Activated T-cell treated with anti-CD3 and anti-CD28 coated beads, Interleukin-2, amount 50 U/mL, for 48 hours (primary cell): ENCODE measurements at places on chromosomes 13 and 19.

- DNase-seq, result peak; percentile 61
Measured at GRCh38 chr13:20160306-20161274, at the start of gene GJA3. Gene GJA3 (minus strand): TSS chr13:20161052. CDS start chr13:20143288, 17,764 bp downstream.

- DNase-seq, result no peak
Measured at GRCh38 chr19:46080561-46080960, 39.8 kb upstream of the IGFL4 start.

GRCh38 chr13:97142452-97142851 is 79.7 kb upstream of the MBNL2 start:
- no peak for DNase-seq

GRCh38 chr19:46497773-46498172 is 2.1 kb upstream of the PNMA8B start:
- no peak for DNase-seq

DNA sequence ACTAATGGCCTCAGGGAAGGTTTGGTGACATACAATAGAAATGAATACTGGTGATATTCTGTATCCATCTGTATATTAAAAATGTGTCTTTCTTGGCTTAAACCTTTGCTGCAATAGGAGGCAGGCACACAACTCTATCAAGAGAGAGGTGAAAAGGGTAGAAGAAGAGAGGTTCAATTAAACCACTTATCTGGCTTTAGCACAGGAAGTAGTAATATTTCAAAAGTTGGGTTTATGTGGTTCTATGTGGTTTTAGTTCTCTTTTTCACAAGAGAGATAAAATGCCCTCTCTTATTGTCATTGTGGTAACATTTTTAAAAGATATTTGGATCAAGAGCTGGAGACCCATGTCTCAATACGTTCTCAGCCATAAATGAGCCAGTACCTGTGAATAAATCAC is 146.2 kb upstream of the FNDC3A start:
- no peak for DNase-seq

- no peak for DNase-seq
Measured at GRCh38 chr13:113405481-113406300, 41.8 kb upstream of the GRTP1 start.

DNA sequence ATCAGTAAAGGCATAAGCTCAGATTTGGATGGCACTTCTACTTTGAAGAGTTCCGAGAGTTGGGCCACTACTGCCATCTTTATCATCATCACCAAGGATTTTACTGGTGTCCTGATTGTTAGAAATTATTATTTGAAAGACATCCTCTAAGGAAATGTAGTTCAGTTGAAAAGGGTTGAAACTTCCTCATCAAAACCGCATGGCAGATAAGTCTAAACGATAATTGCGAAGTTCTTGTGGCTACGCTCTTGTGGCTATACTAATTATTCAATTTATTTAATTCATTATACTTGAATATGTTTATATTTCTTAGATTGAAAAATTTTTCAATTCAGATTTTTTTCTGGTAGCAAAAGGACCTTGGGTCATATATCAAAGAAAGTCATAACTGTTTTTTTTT is 22.4 kb downstream of the TNFRSF19 start:
- no peak for DNase-seq

DNA sequence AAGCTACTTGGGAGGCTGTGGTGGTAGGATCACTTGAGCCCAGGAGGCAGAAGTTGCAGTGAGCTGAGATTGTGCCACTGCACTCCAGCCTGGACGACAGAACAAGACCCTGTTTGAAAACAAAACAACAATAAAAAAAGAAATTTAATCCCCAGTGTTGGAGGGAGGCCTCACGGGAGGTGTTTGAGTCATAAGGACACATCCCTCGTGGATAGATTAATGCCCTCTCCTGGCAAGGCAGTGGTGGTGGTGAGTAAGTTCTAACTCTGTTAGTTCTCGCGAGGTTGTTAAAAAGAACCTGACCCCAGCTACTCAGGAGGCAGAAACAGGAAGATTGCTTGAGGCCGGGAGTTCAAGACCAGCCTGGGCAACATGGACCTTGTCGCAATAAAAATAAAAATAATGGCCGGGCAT is 27.6 kb upstream of the SIN3B start:
- DNase-seq, result no peak

GRCh38 chr13:93811071-93811737 is 584.6 kb downstream of the GPC6 start:
- DNase-seq, result no peak

GRCh38 chr19:8578642-8579265 is 1.5 kb upstream of the MYO1F start:
- peak; percentile 94 for DNase-seq

- no peak for DNase-seq
Measured at GRCh38 chr13:98489446-98490194, 87.3 kb downstream of the STK24 start.

- no peak for DNase-seq
Measured at GRCh38 chr13:92739306-92739818, 487.2 kb upstream of the GPC6 start.

- no peak for DNase-seq
Measured at GRCh38 chr19:39420769-39421168, 8.3 kb downstream of the PLEKHG2 start.

- peak; percentile 41 for DNase-seq
Measured at GRCh38 chr19:58021541-58022282, 12.1 kb upstream of the ZSCAN1 start.

DNA sequence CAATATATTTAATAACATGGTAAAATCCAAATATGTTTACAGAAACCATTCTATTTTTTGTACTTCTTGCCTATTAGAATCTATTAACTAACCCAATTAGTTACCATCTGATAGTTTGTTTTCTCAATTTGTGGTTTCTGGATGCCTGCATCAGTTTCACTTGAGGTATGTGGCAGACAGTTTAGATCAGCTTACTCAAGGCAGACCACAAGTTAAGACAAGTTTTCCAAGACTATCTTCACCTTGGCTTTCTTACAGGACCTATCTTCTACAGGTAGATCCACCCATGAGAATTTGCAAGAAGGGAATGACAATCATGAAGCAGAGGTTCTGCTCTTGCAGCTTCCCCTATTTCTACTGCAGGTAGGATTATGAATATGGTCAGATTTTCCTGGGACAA is 458.6 kb downstream of the DACH1 start:
- DNase-seq, result no peak

GRCh38 chr13:78845656-78846365 is 186.9 kb upstream of the OBI1 start:
- DNase-seq, result no peak

DNA sequence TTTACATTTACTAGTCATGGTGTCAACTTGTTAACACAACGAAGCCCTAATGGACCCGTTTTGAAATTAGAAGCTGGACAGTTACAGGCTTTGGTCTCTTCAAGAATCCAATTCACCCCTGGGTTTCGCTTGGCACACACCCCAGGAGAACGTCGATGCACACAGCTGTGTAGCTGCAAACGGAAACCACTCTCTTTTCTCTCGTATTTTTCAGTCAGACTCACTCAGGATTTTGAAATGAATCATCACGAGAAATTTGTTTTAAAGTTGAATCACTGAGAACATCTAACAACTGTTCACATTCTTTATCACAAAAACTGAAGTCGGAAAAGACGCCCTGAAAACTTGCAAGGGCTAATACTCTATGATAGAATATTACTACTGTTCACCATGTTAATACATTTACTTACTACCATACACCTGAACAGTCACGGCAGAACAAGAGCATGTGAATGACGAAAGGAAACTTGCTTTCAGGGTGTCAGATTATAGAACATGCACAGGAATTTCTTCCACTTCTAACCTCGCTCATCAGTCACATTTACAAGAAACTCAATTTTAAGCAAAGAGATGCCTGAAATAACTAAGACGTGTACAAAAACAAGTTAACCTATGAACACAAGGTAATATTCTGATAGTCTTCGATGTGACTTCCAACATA is 4.7 kb downstream of the PNMA8A start:
- no peak for DNase-seq

DNA sequence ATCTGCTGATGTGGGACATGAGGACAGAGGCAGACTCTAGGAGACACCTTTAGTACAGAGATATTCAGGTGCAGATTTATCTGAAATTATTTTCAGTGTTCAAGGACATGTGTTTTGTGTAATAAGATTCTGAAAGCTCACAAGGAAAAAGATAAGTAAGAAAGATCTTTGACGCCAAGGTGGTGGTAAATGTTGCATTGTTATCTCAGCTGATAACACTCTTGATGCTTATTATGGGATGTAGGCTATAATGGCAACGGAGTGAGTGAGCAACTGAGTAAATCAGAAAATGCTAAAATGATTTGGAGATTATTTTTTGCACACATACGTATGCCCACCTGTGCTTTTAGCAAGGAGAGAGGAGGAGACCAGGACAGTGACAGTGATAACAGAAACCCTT is 510.9 kb downstream of the KLF12 start:
- no peak for DNase-seq

DNA sequence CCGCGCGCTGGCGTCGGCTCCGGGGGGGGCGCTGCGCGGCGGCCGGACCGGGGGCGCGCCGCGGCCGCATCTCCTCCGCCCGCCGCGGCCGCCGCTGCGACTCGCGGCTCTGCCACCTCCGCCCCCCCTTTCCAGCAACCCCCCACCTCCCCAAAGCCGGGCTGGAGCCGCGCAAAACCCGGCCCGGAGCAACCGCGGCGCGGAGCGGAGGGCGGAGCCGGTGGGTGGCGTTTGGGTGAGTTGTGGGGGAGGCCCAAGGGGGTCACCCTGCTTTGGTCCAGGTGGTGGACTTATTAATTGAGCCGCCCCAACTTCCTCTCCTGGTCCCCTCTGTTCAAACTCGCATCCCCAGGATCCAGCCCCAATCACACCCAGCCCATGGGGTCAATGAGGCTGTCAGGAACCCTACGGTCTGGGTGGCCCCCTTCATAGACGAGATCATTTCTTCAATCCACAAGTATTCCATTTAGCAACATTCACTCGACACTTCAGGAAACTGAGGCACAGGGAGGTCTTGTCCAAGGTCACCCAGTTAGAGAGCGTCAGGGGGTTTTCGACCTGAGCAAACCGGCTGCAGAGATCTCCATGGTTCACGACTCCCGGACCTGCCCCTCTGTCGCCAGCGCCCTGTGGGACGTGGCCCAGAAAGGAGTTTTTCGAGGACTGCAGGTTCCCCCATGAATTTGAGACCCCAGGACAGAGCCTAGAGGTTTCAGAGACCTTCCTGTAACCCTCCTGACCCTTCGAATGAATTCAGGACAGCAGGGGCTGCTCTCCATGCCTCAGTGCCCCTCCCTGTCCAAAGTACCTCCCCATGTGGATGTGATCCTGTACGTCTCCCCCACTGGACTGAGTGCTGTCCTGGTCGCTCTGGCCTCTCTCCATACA is 22.4 kb upstream of the SEMA6B start:
- no peak for DNase-seq

DNA sequence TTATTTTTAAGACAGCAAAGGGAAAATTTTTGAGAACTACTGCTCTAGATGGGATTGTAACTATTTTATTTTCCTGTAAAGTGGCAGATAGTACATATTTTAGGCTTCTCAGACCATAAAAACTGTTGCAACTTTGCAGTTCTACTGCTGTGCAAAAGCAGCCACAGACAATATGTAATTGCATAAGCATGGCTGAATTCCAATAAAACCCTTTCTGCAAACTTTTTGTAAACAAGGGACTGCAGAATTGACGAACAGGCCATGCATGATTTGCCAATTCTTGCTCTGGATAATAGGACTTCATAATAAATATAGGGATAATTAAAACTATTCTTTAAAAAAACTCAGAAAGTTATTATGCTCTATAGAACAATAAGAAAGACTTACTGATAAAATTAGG is 149.1 kb downstream of the SLITRK5 start:
- DNase-seq, result no peak

DNA sequence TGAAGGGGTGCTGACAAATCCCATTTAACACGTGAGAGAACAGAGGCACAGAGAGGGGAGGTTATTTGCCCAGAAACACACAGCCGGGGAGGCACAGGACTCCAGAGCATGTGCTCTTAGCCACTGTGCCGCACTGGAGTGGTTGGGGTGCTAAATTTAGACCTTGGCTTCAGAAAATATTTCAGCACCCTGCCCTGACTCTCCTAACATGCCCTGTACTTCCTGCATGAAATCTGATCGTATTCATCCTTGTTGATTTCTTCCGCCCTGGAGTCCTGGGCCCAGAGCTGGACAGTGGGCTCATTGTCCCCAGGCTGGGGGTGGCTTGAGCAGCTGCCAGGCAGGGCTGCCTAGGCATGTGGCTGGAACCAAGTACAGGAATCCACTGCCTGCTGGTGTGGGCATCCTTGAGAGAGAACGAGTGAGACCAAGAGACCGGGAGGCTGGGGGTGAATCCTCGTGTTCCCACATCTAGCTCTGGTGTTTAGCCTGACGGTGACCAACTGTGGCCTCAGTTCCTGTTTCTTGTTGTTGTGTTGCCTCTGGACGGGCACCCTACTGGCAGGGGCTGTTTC is 5.3 kb downstream of the SLC27A1 start:
- no peak for DNase-seq

DNA sequence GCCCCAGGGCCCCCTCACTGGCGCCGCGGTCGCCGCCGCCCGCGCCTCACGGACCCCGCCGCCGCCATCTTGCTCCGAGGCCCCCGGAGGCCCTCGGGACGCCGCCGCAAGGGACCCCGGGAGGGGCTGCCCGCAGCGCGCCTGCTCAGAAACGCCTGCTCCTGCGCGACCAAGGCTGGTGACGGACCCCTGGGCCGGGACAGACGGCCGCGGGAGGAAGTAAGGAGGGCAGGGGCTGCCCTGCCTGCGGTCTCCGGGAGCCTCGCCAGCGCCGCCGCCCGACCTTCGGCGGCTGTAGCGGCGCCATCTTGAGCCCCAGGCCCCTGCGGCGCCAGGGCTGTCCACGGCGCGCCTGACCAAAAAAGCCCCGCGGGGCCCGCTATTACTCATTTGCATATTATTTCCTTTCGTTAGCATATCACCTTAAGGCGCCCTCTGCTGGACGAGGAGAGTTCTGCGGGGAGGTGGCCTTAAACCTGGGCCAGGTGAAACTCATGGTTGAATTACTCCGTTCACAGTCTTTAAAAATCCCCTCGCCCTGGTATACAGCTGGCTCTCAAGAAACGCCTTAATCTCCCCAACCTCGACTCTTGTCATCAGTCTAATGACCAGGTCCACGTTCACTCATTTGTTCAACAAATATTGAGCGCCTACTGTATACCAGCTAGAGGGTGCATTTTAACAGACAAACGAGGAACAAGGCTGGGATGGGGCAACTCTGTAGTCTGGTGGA is at the start of gene REXO1:
Gene REXO1, minus strand, starts transcription at position 85 of the 733 bp plus-strand sequence. CDS start 125 bp downstream, outside the sequence.
- DNase-seq, result peak; percentile 99

GRCh38 chr19:3785938-3786824 is at the start of gene MATK:
Gene MATK (minus strand): TSS chr19:3786381. CDS start chr19:3785135, 1,246 bp downstream.
- DNase-seq, result peak; percentile 55

DNA sequence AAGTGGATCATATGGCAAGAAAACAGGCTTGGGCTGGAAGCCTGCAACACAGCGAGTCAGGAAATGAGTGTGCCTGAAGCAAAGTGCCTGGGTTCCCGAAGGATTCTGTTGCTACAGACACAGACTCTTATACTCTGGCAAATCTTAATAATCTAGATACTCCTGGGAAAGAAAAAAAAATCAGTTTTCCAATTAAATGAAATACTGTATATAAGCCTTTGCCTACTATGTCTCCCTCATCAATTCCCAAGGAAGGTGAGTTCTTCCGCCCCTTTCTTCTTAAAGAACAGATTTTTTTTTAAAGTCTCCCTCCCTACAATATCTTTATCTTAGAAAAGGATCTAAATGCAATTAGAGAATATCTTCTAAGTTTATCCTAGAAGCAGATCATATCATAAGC is 10.3 kb downstream of the ZFP82 start:
- no peak for DNase-seq
